ENCODE measurements at places on chromosomes 5 and 9.

DNA sequence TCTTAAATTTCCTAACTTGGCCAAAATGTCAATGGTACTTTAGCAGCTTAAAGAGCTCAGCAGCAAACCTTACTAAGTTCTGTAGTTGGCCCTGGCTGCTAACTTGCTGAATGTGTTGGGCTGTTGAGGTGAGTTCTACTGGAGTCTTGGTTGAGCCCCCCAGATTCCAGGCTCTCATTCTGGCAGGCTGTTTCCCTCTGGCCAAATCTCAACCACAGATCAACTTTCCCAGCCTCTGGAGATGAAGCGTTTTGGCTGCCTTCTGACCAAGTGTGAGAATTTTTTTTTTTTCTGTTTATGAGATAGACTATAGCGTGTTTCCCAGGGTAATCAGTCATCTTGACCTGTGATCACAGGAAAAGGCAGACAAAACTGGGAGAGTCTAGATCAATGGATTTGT is 343.7 kb downstream of the EBF1 start:
- no peak for DNase-seq

- DNase-seq = no peak
Measured at GRCh38 chr5:127826011-127826410, 122.8 kb downstream of the CCDC192 start.

DNA sequence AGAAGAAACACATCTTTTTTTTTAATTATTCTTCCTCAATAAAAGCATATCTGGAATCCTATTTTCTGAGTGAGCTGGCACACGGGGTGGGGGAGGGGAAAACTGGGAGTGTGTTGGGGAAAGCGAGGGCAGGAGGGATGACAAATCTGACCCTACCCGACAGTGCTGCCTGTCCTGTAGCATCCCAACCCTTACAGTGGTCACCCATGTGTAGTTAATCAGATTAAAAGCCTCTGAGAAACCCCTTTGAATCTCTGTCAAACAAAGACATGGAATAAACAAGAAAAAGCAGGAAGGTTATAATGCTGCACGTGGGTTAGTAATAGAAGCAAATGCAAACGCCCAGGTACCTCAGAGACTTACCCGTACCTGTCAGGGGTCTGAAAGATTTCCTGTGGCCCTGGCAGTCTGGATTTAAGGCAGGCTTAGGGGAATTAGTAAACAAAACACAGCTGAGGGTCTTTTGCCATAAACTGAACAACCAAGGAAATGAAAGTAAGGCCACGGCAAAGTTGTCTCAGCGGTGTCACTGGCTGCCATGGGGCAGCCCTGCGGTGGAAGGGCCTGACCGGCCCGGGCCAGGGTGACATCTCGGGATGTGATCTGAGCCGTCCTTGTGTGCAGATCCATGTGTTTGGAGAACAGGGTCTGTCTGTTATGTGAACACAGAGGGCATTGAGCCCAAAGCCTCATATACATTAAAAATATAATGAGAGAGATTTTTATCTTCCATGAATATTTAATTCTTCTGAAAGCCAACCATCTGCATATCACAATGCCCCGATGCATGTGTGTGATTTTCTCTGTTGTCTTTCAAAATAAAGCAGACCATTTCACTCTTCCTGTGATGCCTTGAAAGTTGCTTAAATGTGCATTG is 308.2 kb downstream of the ZNF608 start:
- DNase-seq = no peak

- no peak for DNase-seq
Measured at GRCh38 chr5:157113002-157113401, 4.2 kb upstream of the HAVCR2 start.
